ENCODE measurements at places on chromosomes 16 and 17. TPM values are rescaled to one million over a fixed set of nuclear protein-coding genes. Genes with fewer than 3 reads are reported as not detected.

DNA sequence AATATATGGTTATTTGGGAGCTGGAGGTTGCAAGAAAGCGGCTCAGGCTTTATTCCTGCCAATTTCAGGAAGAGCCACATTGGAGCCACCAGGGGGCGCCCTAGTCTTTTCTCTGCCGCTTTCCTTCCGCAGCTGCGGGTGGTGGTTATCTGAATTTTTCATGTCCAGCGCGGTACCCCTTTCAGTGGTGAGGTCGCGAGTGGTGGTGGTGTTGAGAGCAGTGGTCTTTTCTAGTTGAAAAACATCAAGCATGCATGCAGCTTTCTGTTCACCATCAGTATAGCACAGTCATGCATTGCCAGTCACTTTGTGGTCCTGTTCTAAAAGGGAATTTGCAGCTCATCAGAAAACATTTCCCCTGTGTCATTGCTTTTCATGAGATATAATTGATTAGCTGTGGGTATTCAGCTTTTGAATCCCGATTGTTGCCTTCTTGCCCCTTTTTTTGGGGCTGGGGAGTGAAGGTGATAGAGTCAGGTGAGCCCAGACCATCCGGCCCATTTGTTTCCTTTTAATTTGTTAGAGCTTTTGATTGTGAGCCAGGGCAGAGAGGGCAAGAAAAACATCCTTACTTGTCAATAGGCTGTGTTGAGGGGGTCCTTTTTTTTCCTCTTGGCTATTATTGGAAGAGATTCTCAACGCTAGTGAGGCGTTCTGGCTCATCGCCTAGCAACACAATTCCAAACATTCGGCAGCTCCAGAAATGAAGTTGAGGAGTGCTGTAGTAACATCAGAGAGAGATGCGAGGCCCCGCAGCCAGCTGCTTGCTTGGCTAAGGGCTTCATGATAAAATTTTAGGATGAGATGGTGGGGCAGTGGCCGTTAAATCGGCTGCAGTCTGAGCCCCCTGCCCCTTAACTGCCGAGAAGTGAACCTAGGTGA is 119.0 kb downstream of the SNX29 start:
- peak; percentile 17 for DNase-seq

GRCh38 chr17:78974635-78975591 is 4.8 kb downstream of the LGALS3BP start:
- DNase-seq: no peak

GRCh38 chr17:61464130-61464842 is 12.1 kb downstream of the TBX4 start:
- DNase-seq: peak; percentile 53

DNA sequence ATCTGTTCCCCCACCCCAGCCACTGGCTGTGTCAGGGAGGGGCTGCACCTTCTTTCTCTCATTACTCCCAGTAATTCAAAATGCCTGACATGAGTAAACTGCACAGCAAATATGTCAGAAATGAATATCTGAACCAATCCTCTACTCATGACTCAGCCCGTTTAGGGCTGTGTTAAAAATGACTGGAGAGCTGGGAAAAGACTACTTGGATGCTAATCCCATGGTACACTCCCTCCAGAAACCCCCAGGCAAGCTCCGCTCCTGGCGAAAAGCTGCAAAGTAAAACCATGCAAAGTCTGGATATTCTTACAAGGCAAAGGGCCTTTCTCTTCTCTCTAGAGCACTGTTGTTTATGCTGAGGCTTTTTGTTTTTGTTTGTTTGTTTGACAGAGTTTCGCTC is 448.1 kb upstream of the DYNLRB2 start:
- DNase-seq: no peak

- DNase-seq: no peak
Observed at GRCh38 chr17:56451629-56452028, 141.9 kb upstream of the NOG start.

DNA sequence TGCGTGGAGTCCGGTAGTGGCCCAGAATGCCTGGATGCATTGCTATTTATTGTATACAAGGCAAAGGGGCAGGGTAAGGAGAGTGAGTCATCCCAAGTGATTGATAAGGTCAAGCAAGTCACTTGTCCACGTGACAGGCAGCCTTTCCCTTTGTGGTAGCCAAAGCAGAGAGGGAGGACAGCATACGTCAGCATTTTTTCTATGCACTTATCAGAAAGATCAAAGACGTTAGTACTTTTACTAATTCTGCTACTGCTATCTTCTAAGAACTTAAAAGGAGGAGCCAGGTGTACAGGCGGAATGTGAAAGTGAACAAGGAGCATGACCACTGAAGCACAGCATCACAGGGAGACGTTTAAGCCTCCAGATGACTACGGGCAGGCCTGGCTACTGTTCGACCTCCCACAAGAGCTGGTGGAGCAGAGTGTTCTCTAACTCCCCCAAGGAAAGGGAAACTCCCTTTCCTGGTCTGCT is 47.9 kb upstream of the ARL4D start:
- no peak for DNase-seq

- DNase-seq: no peak
Observed at GRCh38 chr17:64020056-64020766, at the start of gene ICAM2. Gene ICAM2 (minus strand): TSS chr17:64020633. CDS start chr17:64006691, 13,942 bp downstream.

DNA sequence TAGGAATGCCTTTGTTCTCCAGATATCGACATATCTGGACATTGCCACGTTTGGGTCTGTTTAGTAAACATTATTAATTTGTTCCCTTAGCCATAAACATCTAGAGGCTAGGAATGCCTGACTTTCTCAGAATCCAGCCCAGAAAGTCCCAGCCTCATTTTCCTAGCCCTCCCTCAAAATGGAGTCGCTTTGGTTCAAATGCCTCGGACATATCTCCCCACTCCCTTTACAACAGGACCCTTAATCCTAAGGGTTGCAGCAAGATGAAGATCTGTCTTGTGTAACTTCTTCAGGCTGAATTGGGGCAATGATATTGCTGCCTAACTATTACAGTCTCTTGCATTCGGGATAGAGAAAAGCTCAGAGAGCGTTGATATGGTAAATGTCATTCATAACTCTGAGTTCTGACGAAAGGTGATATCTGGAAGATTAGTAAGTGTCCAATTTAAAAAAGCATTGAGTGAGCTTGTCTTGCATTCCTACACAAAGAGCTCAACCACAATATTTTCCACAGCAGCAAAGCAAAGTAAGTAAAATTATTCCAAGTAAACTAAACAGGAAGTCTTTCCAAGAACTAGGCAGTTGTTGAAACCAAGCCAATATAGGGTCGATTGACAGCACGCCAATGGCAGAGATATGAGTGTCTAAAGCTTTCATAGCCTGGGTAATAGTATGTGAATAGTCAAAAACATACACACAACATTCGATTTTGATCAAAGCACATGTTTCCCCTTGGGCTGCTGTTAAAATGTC is 46.0 kb upstream of the ARL4D start:
- no peak for DNase-seq

GRCh38 chr16:84874004-84874435 is 54.2 kb downstream of the CRISPLD2 start:
- no peak for DNase-seq

DNA sequence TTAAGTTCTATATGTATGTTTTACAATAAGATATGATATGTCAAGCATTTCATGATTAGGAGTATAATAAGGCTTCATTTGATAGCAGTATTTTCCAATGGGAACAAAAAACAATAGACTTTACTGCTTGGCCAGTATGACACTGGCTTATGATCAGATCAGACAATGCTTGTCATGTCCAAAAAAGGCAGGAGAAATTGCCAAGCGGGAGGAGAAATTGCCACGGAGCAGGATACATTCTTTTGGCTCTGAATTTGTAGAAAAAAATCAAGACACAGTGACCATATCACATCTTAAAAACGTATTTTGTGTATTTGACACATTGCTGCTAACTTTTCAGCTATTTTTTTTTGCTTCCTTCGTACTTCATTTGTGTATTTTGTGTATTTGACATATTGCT is 404.1 kb downstream of the CNTNAP4 start:
- no peak for DNase-seq

GRCh38 chr17:76388966-76389888 is 4.8 kb downstream of the SPHK1 start:
- DNase-seq: no peak

DNA sequence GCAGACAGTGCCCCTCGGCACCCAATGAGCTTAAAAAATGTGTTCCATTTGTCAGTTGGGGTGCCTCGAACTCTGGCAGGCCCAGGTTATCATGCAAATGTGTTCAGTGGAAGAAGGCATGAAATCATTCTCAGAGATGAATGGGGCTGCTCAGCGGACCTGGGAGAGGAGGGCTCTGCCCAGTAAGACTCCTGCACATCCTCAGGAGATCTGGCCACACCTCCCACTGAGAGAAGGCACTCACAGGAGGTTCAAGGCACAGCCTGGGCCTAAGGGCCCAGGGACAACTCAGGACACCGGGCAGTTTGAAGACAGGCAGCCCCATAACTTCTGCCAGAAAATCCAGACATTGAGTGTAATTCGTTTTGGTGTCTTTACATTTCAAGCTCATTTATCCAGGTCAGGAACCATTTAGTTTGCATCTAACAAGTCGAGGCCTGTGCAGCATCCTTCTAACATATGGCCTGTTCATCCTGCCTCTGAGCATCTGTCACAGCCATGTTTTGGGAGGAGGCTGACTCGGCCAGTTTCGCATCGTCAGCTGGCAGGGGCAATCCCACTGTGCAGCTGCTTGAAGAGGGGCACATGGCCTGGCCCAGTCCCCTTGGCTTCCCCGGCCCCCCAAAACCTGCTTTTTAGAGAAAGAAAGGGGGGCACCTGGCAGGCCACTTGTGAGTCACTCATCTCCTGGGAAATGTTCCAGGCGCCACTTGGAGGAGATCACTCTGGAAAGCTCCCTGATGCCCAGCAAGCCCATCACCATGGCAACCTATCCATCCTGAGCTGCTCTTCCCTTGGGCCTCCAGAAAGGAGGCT is 31.2 kb upstream of the BCAR1 start:
- no peak for DNase-seq

- no peak for DNase-seq
Observed at GRCh38 chr16:9099131-9099625, 7.7 kb downstream of the HAPSTR1 start.

DNA sequence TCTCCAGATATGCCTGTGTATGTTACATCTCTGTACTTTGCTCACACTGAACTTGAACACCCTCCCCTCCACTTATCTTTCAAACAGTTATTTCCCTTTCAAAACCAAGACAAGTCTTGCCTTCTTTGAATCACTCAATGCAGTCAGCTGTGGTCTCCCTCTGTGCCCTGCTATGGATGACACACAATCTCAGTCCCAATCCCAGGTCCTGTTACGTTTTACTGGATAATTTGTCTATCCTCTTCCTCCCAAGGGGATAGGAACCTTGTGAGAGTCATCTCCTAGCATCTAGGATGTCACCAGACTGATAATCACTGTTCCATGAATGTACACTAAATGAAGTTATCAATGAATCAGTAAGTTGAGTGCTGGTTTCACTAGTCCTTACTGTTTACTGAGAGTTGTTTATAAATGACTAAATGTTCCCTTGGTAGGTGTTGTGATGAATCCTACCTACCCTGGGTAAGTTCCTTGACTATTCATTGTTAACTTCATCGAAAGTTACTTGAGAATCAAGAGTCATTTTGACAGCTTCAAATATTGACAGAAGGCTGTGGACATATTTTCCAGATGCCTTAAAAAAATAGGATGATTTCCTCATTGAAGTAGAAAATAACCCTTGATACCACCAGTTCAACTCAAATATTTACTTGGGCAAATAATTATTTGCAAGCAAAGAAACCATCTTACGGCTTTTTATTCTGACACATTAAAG is 244.9 kb downstream of the PRKCA start:
- no peak for DNase-seq

GRCh38 chr17:63881935-63882601 is at the start of gene GH2:
Gene GH2 (minus strand): TSS chr17:63881944. CDS start chr17:63881801, 143 bp downstream.
- DNase-seq: no peak

- DNase-seq: no peak
Observed at GRCh38 chr17:69468207-69468606, 53.7 kb downstream of the MAP2K6 start.

- no peak for DNase-seq
Observed at GRCh38 chr17:80696964-80697363, 152.3 kb downstream of the RPTOR start.

GRCh38 chr17:79923974-79924638 is 84.9 kb upstream of the CBX4 start:
- peak; percentile 50 for DNase-seq

- DNase-seq: no peak
Observed at GRCh38 chr17:50708050-50709000, 611 bp upstream of the ANKRD40 start.

- DNase-seq: no peak
Observed at GRCh38 chr17:82560252-82560642, 40.7 kb downstream of the FOXK2 start.

GRCh38 chr17:9208381-9209105 is 187.2 kb downstream of the NTN1 start:
- no peak for DNase-seq

GRCh38 chr17:10105513-10106001 is 92.8 kb downstream of the GAS7 start:
- DNase-seq: no peak

DNA sequence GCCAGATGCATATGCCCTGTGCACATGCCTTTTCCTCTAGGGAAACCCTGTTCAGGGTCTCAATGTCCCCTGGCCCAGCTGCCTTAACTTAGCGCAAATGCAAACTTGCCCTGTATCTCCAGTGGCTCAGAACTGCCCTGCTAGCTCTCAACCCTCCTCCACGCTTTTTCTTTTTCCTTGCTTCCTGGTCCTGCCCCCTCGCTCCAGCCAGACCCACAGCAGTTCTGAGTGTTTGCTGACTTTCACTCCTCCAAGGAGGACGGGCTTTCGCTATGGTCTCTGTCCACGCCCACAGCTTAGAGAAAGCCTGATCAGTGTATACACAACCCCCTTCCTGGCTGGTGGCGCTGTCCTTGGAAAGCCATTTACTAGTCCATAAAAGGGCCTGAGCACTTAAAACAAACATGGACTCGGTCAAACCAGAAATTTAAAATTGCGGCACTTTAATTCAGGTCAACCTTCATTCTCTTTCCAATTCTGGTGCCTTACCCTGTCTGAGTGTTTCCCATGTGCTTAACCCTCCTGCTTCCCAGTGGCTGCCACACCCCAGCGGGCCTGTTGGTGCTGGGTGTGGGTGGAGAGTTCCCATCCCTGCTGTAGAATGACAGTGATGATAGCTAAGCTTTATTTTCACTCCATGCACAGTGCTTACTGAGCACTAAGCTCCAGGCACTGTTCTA is 15.6 kb upstream of the TMEM98 start:
- no peak for DNase-seq

GRCh38 chr17:48003417-48004151 is 32.7 kb downstream of the CDK5RAP3 start:
- no peak for DNase-seq

GRCh38 chr17:40922239-40922638 is 15.2 kb downstream of the KRT23 start:
- no peak for DNase-seq

The NPIPB9 gene
- 0.96 TPM for total RNA-seq

The RGS9 gene
- total RNA-seq: 14.3 TPM

The ALDH3A1 gene
- total RNA-seq: 0.46 TPM

The SHCBP1 gene
- total RNA-seq: 14.8 TPM

The GGNBP2 gene
- total RNA-seq: 35.8 TPM

The SRL gene
- total RNA-seq: 0.08 TPM

The HOXB1 gene
- total RNA-seq: not detected

The HBQ1 gene
- 1.4 TPM for total RNA-seq

The PRCD gene
- total RNA-seq: 2.1 TPM

The TLCD3B gene
- total RNA-seq: 26.9 TPM

Data from H1 (cell line).